Activated CD4-positive, alpha-beta T cell treated with anti-CD3 and anti-CD28 coated beads, Interleukin-2, Interleukin-4, amounts not matched to agents 100 ng/mL and 50 ng/mL, durations not matched to agents 16 hours and 8 hours (primary cell): ENCODE measurements at places on chromosomes 7 and 10.

DNA sequence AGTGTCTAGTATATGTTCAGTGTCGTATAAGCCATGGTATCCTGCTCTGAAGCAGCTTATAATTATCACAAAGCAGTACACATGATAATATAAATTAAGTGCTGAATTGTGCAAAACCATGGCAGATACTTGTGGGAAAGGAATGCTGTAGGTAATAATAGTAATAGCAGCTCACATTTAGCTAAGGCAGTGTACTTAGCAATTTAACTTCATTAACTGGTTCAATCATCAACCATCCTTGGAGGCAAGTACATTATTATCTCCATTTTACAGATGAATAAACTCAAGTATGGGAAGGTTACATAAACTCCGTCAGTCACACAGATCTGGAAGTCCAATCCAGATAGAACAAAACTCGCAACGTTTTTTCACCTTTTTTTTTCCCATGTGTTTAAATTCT is 21.6 kb upstream of the RNF148 start:
- DNase-seq = no peak

DNA sequence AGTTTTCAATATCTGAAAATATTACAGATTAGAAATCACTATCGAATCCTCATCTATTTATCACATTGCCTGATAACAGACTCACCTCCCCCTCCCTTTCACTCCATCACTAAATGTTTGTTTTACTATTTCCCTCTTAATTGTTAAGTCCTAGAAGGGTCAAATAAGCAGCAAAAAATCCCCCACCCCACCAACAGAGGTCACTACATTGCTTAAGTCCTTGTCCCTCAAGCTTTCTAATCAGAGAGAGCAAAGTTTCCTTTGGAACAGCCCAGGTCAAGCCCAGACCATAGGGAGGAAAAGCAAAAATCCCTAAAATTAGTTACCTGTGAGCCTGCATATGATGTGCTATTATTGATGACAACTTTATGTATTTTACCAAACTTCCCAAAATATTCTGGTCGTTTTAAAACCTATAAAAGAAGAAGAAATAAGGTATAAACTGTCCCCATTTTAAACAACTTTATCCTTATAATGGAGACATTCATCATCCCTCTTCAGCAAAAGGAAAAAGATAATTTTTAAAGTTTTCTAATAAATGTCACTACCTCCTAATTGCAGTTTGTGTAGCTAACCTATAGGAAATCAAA is 95.0 kb downstream of the CNOT4 start:
- DNase-seq = peak; percentile 27

DNA sequence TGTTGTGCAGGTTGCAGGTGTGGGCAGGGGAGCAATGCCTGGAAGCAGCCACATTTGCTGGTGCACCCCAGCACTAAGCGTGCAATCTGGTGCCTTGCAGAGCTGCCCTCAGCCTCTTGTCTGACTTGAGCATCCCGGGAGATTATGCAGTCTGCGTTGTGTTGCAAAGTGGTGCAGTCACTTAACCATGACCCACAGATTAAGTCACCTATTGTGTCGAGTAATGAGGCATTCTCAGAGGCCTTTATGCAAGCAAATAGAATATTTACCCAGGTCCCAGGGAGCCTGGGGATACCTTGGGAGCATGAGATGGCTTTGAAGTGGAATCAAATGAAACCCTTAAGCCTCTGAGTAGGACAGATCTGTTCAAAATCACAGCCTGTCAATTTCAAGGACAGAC is 529.0 kb downstream of the TYW1 start:
- DNase-seq = no peak

DNA sequence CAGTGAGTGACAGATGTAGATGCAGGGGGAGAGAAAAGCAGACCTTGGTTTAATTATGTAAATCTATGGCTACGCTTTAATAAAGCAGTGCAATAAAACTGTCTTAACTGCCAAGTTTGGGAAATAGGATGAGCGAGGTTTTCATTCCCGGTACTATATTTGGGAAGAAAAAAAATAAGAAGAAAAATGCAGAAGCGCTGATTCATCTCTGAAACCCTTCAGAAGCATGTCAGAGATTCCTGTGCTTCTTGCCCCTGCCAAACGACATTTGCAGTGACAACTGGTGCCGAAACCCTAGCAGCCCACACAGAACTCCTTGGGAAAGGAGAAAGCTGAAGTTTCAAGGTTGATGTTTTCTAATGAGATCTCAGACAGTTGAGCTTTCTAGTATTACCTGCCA is 380.7 kb downstream of the REEP3 start:
- DNase-seq = no peak

- DNase-seq = no peak
Observed at GRCh38 chr10:61845950-61846268, 55.6 kb upstream of the ARID5B start.

- DNase-seq = no peak
Observed at GRCh38 chr7:73565675-73566340, 8.3 kb upstream of the BCL7B start.

DNA sequence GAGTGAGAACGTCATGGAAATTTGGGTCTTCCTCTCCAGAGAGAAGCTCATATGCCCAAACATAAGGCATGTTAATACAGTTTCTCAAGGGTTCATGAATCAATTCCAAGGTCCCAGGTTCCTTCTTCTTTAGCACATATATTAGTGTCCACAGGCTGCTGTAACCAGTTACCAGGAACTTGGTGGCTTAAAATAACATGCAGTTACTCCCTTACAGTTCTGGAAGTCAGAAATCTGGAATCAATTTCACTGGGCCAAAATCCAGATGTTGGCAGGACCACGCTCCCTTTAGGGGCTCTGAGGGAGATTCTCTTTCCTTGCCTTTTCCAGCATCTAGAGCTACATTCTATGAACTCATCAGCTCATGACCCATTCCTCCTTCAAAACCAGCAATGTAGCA is 64.8 kb downstream of the MRC1 start:
- DNase-seq = no peak

DNA sequence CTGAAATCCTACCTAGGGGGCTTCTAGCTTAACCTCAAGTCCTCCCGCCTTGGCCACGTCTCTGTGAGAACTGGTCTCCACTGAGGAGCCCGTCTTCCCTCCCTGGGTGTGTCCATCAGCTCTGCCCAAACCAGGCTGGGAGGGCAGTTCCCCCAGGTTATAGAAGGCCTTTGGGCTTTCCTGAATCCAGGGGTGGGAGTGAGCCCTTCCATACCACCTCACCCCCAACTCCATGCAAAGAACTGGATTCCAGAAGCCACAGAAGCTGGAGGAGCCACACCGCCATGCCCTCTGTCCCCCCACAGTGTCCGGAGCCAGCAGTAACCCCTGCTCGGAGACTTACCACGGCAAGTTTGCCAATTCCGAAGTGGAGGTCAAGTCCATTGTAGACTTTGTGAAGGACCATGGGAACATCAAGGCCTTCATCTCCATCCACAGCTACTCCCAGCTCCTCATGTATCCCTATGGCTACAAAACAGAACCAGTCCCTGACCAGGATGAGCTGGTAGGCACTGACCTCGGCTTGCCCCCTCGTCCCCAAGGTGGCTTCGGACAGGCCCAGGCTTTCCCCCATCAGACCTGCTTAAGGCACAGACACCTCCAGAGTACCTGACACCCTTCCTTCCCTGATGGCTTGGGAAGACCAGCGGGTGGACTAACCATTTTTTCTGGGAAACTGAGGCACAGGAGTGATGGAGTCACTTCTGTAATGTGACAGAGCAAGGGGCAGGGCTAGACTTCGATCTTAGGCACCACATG is 4.7 kb downstream of the CPA1 start:
- DNase-seq = no peak
